Small intestine (tissue), 16 donors: ENCODE measurements at places on chromosomes 5 and 9.

DNA sequence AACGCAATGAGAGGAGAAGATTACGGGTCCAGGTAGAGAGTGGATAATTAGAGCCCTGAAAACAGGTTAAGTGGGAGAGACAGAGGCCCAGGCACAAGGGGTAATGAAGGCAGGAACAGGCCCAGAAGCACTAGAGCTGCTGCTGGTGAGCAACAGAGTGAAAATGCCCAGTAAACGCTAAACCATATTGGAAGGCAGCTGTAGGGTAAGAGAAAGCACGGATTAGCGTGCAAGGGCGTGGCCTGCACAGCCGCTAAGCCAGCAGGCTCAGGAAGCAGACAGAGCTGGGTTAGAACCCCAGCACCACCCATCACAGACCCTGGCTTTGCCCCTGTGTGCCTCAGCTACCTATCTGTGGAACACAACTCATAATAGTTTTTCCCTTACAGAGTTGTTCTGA lies 93.2 kb downstream of the PAX5 start:
- no peak for DNase-seq

DNA sequence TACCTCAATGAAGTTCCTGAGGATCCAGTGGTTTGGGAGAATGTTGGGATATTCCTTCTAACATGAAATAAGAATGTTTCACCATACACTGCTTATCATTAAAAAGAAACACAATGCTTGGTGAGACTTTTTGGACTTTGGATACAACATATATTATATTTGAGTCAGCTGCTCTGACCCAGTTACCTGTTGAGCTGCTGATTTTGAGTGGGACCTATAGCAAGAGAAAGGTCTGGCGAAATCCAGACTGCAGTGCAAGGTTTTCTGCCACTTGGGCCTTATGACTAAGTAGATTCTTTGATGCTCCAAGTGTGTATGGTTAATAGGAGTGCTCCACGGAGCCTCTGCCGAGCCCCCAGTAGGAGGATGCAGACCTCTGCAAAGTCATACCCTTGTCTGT lies 10.0 kb upstream of the RALGPS1 start:
- DNase-seq: peak; percentile 65

GRCh38 chr9:125412166-125412565 lies 150.5 kb downstream of the GAPVD1 start:
- no peak for DNase-seq

DNA sequence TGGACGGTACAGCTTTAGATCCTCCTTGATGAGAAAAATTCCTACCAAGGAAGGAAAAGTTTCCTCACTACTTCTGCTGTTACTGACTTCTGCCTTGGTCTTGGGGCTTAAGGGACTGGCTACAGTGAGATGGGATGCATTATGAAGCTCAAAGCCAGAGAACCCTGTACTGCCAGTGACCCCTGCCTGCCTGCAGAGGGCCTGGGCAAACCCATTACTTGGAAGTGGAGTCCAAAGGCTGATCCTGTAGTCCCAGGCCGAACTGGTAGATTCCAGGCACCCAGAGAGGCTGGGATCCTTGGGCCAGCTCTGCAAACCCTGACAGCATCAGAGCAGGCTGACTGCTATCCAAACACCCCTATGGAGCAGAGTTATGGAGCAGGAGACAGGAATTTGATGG lies 25.7 kb upstream of the NR5A1 start:
- no peak for DNase-seq

- no peak for DNase-seq
Observed at GRCh38 chr9:91188719-91189590, 172.8 kb downstream of the AUH start.

GRCh38 chr5:140468188-140468587 lies 66.6 kb downstream of the ANKHD1 start:
- DNase-seq: no peak

GRCh38 chr5:41721516-41721915 lies 148.7 kb downstream of the OXCT1 start:
- DNase-seq: no peak
